Stimulated activated CD8-positive, alpha-beta memory T cell treated with anti-CD3 and anti-CD28 coated beads, Interleukin-7, amount 100 ng/mL, for 1 hour (primary cell): ENCODE measurements at places on chromosomes 1 and 21.

DNA sequence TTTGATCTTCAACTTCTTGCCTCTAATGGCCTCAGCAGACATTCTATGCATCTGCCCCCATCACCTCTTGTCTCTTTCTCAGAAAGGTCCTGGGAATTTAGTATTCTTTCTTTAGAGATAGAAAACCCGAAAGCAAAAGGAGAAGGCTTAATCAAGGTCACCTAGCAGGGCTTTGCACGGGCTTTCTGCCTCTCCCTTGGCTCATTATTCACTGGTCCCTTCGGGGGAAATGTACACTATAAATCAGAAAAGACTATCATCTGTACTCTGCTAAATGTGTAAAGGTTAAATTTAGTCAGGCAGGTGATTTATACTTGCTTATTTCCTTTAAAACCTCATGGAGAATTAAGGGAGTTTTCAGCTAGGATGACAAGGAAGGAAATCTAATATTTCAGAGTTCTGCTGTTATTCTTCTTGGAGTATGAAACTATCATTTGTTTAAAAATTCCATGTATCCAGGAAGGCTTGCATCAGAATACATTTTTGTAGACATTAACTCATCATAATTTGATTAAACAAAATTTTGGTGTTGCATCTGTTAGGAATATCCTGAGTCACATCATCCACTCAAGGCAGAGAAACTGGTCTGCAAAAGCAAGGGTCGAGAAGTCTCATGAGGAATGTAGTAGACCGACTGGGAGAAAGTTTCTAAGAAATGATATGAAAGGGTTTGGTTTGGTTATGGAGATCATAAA is 124.6 kb downstream of the GABPA start:
- DNase-seq: no peak

DNA sequence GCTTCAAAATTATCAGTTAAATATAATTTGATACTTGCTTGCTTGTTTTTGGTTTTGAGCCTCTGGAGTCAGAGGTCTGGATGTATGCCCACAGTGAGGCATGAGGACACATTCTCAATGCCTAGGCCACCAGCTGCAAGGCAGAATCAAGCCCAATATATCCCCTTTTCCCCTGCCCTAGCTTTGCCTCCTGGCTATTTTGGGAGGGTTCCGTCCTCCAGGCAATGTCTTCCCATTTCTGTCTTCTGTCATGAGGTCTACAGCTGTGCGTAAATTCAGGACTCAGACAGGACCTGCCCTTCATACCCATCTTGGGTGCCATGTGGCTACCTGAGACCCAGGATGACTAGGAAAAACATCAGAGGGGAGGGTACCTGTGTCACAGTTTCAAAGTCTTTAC is 19.2 kb downstream of the NRDC start:
- no peak for DNase-seq

DNA sequence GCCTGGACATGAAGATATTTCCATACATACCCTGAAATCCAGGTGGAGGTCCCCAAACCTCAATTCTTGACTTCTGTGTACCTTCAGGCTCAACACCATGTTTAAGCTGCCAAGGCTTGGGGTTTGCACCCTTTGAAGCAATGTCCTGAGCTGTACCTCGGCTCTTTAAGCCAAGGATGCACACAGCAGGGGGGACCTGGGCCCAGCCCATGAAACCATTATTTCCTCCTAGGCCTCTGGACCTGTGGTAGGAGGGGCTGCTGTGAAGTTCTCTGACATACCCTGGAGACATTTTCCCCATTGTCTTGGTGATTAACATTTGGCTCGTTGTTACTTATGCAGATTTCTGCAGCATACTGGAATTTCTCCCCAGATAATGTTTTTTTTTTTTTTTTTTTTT is 184.3 kb upstream of the RGS18 start:
- no peak for DNase-seq

DNA sequence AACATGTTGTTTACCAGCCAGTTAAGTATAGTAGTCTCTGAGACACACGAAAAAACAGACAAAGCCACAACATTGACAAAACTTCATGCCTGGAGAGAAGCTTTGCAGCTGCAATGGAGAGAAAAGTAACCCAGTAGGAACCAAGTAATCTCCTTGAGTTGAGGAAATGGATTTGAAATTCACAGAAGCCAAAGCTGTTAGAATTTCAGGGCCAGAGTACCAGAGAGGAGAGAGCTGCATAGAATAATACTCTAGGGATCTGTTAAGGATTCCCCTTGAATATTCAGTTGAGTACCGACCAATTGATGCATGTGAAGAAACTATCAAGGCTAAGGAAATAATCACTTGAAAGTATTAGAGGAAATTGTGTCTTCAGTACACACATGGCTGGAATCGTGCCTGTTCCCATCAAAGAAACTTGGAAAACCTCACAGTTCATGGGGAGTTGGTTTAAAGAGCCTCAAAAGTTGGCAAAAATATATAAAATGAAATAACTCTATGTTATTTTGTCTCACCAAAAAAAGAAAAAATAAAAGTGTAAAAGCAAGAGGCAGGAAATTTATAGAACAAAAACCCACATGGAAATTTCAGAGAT is 324.0 kb upstream of the NEGR1 start:
- DNase-seq: no peak

- DNase-seq: no peak
Measured at GRCh38 chr1:1325288-1326074, 879 bp downstream of the CPTP start.

GRCh38 chr1:76463278-76463677 is 388.7 kb downstream of the ST6GALNAC3 start:
- no peak for DNase-seq

- DNase-seq: no peak
Measured at GRCh38 chr1:208203127-208203847, 40.9 kb downstream of the PLXNA2 start.

DNA sequence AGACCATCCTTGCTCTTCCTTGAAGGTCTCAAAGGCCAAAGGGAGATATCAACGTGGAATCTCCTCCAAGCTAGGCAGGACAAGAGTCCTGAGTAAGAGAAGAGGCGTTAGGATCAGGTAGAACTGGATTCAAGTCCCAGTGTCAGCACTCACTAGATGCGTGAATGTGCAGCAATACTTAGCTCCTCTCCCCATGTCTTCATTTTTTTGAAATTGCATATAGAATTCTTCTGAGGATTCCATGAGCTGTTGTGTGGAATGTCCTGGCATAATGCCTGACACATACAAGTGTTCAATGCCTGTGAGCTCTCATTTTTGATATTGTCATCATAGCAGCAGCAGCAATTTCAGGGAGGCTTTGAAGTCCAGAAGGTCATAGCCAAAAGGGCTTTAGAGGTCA is 333.2 kb downstream of the KCNH1 start:
- no peak for DNase-seq

DNA sequence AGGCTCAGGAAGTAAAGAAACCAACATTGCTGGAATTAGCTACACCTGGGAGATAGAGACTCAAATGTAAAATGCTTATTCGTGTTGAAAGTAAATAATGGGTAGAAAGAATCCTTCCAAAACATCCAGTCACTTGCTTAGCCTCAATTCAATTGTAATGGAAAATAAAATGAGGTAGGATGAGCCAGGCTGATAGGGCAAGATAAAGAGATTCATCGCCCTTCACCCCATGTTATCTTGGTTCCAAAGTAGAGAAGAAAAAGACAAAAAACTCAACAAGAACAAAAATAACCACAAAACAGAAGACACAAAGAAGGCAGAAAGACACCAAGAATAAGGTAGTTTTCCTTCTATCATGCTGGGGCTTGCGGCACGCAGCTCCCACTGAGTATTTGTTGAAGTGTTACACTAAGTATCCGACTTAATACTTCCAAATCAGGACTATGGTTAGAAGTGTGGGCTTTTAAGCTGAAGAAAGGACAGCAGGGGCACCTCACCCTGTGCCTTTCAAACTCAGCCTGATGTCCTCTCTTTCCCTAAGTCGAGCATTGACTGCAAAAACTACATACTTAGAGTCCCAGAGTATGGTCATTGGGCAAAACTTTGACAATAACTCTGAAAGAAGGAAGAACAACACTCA is 202.1 kb downstream of the VAV3 start:
- DNase-seq: no peak

GRCh38 chr1:192224846-192225245 is 66.6 kb downstream of the RGS18 start:
- no peak for DNase-seq

GRCh38 chr1:28244549-28245251 is 8.8 kb downstream of the ATP5IF1 start:
- DNase-seq: no peak

GRCh38 chr1:30880678-30881318 is 27.8 kb downstream of the SDC3 start:
- DNase-seq: no peak

GRCh38 chr1:156283521-156283920 is 604 bp upstream of the TMEM79 start:
- DNase-seq: no peak
